ENCODE measurements at places on chromosomes 1 and 21.

DNA sequence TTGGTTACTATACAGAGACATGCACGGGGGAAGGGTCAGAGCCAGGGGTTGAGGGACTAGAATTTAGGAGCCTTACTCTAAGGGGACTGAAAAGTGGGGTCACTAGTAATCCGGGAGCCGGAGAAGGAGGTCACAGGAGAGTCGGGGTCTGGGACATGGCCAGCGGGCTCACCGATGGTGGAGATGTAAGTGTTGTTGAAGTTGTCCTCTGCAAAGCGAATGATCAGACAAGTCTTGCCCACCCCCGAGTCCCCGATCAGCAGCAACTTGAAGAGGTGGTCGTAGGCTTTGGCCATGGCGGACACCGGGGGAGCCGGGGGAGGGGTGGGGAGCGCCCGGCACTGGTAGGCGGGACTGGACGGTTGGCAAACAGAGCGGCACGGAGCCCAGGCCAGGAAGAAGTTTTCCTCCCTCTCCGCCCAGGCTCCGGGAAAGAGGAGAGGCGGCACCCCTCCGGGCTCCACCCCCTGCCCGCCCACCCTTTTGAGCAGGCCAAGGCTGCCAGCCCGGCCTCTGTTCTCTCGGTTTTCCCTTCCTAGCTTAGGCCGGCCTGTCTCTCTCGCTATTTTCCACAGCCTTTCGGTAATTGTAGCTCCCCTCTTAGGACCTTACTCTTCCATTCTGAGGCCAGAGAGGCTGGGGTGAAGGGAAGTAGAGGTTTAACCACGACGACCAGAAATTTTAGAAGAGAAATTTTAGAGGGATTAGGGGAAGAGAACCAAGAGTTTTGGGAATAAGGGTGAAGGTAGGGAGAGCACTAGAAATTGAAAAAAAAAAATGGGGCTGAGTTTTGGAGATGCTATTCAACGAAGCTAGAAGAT, at the start of gene RAB13:
TSS of gene RAB13 (minus strand) at position 399 of the 821 bp plus-strand sequence. CDS start at position 296, 103 bp downstream.
- peak; percentile 86 for DNase-seq

DNA sequence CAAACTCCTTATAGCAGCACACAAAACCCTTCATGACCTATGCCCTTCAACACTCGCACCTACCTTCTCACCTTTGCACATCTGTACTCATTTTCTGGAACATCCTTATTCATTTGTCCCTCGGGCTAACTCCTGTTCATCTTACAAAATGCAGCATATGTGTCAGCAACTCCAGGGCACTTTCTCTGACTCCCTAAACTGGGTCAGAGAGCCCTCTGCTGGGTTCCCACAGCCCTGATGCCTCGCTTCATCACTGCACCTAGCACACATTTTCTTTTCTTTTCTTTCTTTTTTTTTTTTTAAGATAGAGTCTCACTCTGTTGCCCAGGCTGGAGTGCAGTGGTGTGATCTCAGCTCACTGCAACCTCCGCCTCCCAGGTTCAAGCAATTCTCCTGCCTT, 54.0 kb downstream of the RAB3B start:
- peak; percentile 30 for DNase-seq

DNA sequence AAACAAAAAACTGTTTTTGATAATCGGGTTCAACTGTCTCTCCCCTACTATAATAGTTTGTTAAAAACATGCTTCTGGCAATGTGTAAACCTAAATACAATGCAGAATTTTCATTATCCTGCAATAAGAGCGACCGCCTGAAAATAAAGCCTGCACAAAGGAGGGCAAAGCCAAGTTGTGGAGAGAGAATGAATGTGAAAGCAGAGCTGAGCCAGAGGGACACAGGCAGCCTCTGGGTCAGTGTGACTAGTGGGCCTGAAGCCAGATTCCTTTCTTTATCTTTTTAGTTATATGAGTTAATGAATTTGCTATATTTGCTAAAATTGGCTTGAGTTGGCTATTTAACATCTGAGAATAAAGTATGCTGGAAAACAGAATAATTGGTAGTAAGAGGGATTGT, 615.2 kb downstream of the PLA2G4A start:
- DNase-seq, result no peak

GRCh38 chr1:5917591-5918274, 74.5 kb downstream of the NPHP4 start:
- DNase-seq, result peak; percentile 27

GRCh38 chr1:245094092-245094491, 60.7 kb upstream of the KIF26B start:
- DNase-seq, result no peak

GRCh38 chr1:153750026-153750995, 22.5 kb downstream of the INTS3 start:
- DNase-seq, result no peak

DNA sequence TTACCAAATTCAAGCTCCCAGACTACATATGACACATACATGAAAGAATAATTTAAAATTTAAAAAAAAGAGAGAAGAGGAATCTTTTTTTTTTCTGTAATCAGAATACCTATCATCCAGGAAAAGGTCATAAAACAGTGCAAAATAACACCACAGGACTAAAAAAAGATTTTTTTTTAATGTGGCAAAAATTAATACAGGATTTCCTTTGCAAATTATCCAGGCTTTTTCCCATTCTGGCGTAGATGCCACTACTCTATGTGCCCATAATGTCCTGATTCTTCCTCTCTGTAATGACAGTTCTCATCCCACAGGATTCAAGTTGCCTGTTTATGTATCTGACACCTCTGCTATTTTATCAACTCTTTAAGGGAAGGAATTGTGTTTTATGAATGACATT, 429.6 kb downstream of the SMYD3 start:
- no peak for DNase-seq

DNA sequence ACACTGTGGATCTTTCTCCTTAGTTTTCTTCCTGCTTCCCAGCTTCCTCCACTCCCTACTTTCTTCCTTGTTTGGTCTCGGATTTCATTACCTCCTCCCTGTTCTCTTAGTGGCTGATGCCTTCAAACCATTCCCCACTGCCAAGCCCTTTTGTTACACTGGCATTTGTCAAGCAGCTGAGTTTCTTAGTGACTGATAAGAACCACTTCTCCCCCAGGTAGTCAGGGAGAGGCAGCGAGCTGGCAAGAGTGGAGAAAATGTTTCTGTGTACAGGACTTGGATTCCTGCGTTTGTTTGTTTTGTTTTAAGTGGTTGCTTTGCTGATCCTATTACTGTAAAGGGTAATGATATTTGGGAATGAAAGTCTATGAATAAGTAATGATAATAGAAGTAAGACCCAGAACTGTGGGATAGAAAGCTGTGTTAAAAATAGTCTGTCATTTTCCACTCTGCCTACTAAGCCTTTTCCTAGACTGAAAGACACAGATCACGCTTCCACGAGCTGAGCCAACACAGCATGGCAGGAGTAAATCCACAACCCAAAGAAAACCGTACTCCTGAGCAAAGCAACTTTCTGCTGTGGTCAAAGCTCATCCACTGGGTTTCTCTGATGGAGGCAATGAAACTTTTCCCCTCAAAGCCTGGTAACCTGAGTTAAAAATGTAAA, 10.1 kb upstream of the SERTAD4 start:
- DNase-seq, result peak; percentile 77

- DNase-seq, result no peak
Observed at GRCh38 chr1:156806512-156807440, 9.9 kb downstream of the SH2D2A start.

DNA sequence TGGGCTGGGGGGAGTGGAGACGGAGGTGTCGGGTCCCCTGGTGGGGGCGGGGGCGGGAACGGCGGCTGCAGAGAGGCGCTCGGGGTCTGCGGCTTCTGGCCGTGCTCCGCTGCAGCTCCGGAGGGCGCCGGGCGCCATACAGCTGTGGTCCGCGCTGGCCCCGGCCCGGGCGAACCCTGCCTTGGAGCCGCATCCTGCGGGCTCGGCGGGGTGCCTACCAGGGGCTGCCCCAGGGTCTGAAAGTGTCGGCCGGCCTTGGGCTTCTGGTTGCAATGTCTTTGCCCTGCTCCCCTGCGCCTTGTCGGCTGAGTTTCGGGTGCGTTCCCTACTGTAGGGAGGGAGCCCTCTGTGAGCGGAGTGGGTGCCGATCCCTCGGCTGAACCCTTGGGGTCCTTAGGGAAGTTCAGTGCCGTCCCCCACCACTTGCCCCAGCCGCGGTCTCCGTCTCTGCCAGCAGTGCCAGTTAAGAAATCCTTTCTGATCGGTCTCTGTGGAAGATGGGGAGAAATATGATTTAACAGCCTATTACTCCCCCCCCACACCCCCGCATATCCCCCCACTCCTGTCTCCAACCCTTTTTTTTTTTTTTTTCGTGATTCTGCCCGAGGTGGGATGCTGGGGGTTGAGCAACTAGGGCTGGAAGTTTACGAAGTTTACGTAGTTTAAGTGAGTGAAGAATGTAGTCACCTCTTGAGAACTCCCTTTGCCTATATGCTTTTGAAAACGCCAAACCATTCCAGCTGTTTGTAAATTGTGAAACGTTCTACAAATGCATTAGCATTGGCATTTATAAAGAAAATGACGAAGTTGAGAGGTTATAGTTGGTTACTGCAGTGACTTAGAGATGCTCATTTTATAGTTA, 588 bp downstream of the NEXN start:
- peak; percentile 67 for DNase-seq

DNA sequence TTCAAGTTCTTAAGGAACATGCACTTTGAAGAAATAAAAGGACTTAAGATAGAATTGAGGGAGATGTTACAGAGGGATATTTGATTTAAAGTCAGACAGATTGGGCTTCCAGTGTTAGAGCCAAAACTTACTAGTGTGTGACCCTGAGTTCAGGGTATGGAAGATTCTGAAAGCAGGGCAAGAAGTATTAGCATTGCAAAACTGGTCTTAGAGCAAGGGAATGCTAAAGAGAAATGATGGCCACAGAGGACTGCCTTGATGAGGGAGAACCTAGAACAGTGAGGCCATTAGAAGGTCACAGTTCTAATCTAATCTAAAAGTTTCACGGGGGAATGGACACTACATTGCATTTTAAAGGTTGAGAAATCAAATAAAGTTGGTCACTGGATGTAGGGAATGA, 45.5 kb downstream of the UROD start:
- no peak for DNase-seq

GRCh38 chr1:99814373-99814900, 35.7 kb upstream of the AGL start:
- no peak for DNase-seq

DNA sequence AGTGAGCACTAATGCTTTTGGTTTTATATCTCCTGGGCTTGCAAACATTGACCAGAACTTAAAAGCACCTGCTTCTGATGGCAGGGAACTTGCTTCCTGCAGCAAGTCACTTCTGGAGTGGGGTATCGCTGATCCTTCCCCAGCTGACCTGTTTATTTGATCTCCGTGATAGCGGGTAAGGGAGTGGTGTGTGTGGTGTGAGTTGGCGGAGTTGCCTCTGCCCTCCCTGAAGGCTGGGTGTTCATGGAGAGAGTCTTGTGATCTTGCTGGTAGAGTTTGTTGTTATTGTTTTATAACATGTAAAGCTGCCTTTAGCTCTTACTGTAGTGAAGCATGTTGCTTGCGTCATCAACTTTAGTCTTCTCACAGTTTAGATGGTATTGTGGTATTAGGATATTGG, 3.9 kb downstream of the MFN2 start:
- DNase-seq, result no peak

GRCh38 chr1:33606272-33606671, 133.8 kb downstream of the ZSCAN20 start:
- no peak for DNase-seq

DNA sequence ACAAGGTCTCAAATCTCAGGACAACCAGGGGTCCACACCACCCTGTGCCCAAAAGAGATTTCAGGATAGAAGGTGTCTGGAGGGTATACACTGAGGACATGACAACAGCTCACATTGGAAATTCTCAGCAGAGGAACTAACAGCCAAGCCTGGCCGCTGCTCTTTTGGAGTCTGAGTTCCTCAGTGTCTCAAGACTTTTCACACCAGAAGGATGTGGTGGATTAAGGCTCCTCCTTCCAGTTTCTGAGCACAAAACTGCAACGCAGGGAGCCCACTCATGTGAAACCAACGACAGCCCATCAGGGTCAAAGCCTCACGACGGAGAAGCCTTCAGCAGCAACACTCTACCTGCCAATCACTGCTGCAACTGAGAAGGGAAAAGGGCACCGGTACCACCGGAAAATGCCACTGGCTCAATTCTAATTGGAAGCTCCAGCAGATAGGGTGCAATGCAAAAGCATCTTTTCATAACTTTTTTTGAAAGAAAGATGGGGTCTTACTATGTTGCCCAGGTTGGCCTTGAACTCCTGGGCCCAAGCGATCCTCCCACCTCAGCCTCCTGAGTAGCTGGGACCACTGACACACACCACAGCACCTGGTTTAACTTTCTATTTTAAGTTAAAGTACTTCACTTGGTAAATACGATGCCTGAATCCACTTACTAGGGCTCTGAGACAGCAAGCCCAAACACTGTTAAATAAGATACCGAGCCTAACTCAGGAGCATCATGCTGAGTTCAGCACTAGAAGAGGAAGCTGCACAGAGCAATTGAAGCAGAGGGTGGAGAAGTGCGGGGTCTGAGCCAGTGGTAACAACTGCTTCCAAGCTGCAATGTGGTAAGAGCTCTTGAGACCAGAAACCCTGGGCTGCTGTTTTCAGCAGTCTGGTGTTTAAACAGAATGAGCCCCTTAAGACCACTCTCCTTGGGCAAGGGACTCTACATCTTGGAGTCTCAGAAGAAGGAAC, 7.8 kb downstream of the CAPZB start:
- DNase-seq, result no peak

DNA sequence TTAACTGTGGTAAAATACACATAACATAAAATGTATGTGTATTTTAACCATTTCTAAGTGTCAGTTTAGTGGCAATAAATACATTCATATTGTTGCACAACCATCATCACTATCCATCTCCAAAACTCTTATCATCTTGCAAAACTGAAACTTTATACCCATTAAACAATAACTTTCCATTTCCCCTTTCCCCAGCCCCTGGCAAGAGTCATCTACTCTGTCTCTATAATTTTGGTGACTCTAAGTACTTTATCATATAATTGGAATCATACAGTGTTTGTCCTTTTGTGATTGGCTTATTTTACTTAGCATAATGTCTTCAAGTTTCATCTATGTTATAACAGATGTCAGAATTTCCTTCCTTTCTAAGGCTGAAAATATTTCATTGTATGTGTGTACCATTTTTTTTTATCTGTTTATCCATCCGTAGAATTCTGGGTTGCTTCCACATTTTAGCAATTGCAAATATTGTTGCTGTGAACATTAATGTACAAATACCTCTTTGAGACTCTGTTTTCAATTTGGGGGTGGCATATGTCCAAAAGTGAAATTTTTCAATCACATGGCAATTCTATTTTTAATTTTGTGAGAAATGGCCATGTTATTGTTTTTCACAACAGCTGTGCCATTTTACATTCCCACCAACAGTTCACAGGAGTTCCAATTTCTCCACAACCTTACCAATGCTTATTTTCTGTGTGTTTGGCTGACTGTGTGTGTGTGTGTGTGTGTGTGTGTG, 153.9 kb upstream of the GORAB start:
- DNase-seq, result no peak

Data from M059J (cell line).